Mesothelial cell of epicardium (in vitro differentiated cells): ENCODE measurements at places on chromosomes 3 and 15. TPM values are rescaled to one million over a fixed set of nuclear protein-coding genes. Genes with fewer than 3 reads are reported as not detected.

- H3K27me3 ChIP-seq = no peaks in the 10 kb centered on the region
- no peak for DNase-seq
- H3K36me3 ChIP-seq = peaks cover 22% of the 10 kb centered on the region
- peak overlapping the region; percentile 37 for H3K4me3 ChIP-seq
Observed at GRCh38 chr15:94844198-94844537, 612.8 kb downstream of the MCTP2 start.

GRCh38 chr3:31406896-31407295, 125.8 kb upstream of the STT3B start:
- no peaks in the 10 kb centered on the region for H3K36me3 ChIP-seq
- no peak overlapping the region for H3K4me3 ChIP-seq
- H3K27ac ChIP-seq = no peak overlapping the region
- H3K27me3 ChIP-seq = no peaks in the 10 kb centered on the region

DNA sequence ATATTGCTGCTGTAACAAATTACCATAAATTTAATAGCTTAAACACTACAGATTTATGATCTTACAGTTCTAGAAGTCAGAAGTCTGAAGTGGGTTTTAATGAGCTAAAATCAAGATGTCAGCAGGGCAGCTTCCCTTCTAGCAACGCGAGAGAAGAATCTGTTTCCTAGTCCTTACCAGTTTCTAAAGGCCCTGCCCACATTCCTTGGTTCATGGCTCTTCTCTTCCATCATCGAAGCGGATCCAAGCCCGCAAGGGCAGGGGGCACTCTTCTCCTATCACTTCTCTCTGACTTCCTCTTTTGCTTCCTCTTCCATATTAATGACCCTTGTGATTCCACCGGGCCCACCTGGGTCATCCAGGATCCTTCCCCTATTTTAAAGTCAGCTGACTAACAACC, 16.1 kb downstream of the MINDY4B start:
- H3K27me3 ChIP-seq = peaks cover 13% of the 10 kb centered on the region
- DNase-seq = no peak
- no peaks in the 10 kb centered on the region for H3K36me3 ChIP-seq
- H3K27ac ChIP-seq = no peak overlapping the region
- H3K4me1 ChIP-seq = no peaks in the 10 kb centered on the region
- H3K4me3 ChIP-seq = no peak overlapping the region

Gene FAM107A
- total RNA-seq = not detected in 3 replicates
